ENCODE measurements at places on chromosomes 2 and 18.

DNA sequence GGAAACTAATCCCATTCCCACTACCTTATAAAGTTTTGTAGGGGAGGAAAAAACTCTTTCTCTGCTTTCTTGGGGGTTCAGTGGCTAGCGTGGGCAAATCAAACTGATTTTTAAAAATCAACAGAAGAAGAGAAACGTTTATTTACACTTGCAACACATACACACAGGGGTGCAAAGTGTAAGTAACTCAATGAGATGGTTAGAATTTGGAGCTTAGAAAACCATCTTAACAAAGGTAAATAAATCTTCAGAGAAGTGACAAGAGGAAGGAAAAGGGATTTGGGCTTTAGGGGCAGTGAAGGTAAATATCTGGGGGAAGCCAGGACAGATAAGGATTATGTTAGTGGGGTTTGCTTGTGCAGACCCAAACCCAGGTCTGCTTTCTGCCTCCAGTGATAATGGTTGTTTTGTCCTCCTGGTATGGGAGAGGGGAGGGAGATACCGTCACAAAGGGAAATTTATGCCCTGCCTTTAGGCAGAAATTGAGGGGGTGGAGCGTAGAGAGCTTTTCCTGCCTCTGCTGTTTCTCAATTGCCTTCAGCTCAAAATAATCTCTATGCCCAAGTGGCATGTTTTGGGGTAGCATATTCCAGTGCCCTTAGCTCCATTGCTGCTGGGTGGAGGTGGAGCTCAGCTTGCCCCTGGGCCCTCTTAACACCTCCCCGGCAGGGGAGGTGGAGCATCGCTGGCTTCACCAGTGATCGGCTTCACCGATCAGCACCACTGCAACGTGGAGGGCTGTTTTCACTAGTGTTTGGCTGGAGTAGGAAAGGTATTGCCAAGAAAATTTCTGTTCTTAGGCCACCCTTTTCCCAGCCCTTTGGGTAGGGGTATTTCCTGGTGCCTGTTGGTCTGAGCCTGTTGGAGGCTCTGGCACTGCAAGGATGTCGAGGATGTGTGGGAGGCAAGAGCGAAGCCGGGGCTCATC lies 92.2 kb downstream of the TEX51 start:
- no peak for DNase-seq

DNA sequence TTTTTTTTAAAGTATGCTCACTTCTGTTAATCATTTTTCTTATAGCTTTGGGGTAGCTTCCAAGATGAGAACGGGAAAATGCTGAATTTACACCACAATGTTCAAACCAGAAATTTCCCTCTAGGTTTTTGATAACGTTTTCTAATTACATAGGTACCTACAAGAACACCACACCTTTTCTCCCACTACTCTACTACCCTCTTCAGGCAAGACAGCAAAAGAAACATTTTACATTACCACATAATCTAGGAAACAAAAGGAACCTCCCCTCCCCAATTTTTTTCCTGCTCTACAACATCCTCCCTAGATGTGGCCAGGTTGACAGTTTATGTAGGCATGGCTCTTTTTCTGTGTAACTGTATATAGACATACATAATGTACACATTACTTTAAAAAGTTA lies 32.4 kb downstream of the NDUFAF7 start:
- DNase-seq = no peak

DNA sequence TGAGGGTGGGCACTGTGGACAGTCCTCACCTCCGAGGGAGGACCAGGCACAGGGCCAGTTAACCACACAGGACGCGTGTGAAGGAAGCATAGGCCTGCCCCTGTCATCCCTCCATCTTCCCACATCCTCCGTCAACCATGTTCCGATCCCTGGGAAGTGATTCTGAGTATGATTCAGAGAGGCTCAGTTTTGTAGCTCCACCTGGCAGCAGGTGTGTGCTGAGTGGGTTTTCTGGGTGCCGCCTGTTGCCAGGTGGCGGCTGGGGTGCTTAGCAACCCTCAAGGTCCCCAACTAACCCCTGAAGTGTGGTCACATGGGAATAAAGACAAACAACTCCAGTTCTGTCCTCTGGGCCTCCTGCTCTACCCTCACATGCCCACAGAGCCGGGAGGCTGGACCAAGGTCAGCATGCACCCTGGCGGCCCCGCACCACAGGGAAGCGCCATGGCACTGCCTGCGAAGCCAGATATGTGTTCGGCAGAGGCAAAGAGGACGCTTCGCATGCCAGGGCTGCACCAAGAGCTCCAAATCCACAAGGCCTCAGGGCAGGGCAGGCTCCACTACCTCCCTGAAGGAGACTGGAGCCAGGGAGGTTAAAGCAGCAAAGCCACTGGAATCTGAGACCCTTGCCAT lies 60.0 kb downstream of the ADCY3 start:
- no peak for DNase-seq

DNA sequence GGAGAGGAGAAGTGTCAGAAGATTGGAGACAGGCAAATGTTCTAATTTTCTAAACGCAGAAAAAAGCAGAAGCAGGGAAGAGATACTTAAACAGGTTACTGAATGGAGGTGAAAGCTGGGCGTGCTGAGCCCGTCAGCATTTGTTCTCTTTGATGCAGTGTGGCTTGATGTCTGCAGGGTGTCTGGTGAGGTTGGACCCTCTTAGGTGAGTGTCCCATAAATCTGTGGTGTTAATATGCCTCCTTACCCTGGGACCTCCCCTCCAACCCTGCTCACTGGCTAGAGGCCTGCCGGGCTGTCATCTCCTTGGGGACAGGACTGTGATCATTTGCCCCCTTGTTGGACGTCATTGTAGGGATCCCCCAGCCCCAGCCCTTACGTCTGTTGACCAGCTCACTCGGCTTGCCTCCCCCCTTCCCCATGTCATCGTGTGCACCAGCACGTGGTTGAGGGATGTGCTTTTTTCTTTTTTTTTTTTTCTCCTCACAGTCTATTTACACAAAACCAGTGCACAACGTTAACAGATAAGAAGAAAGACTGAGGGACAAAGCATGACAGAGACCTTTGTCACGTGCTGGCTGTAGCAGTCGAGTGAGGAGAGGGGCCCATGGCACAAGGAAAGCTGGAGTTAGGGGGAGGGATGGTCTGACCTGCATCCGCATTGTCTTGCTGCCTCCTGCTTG lies 56.4 kb downstream of the NCK2 start:
- DNase-seq = no peak

GRCh38 chr2:28395334-28396061 lies 2.8 kb downstream of the FOSL2 start:
- peak; percentile 72 for DNase-seq

DNA sequence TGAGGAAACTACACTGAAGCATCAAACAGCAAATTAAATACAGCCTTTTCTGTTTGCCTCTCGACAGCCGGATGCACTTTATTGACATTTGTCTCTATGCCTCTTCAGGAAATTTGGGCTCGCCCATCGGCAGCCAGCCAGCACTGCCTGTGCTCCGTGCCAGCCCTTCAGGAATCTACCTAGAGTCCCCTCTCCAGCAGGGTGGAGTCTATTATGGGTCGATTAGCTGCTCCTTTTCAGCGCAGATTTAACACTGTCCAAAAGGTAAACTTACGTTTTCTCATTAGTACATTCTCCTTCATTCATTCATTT lies 91.5 kb downstream of the MYCN start:
- DNase-seq = no peak

DNA sequence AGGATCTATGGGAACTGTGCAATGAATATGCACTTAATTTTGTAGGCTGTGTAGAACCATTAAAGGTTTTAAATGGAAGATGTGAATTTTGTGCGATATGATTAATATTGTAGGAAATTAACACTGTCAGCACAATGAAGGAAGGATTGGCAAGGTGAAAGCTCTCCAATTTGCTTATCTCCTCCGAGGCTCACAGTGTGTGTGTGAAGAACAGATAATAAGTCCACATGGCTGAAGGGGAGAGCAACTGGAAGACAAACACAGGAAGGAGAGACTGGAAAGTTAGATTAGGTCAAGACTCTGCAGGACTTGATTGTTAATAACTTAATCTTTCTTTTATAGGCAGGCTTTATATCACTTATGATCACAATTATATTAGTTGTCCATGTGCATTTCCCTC lies 269.7 kb upstream of the VRK2 start:
- DNase-seq = no peak

GRCh38 chr2:161571051-161571429 lies 53.2 kb upstream of the SLC4A10 start:
- DNase-seq = no peak

Measured in mammary epithelial cell (primary cell).